ENCODE measurements at places on chromosomes 16 and 17.

GRCh38 chr16:80060470-80060869 lies 459.9 kb upstream of the MAF start:
- DNase-seq: no peak

DNA sequence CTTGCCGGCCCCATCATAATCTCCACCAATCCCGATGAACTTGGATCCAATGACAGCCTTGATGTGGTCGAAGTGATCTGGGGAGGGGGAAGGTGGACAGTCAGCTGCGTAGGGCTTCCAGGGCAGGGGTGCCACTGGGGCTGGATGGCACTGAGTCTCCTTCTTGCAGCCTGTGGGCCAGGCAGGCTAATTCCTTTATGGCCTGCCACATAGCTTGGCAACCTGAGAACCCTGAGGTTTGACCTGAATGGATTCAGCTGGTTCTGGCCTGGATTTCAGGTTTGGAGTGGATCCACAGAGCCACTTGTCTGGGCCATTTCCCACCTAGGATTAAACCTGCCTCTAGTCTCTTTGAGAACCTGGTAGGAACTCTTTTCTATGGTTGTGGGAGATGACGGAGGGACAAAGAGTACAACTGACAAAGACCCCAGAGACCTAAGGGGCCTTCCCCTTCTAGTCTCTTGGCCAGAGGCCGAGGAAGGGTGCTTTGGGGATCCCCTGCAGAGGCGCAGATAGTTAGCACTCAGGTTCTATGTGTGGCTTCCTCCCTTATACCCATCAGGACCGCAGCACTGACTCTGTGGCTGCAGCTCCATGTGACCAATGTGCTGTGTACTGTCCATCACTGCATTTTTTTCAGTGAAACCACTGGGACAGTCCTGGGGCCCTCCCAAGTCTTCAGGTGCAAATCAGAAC lies 9.2 kb upstream of the DPEP3 start:
- no peak for DNase-seq

DNA sequence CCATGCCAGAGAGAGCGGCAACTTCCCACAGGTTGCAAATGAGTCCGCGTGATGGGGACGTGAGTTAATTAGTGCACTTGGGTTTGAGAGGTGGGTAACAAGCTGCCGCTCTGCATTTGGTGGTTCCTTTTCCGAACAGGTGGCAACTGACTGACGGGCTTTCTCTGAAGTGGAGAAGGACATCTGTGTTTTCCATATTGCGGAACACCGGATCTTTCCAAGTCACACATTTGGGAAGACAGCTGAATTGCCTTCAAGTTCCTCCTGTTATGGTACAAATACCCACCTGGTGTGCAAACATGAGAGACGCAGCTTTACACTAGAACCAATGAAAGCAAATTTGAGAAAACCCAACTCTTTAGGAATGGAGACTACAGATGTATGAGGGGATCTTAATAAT lies 451.3 kb upstream of the ZFHX3 start:
- no peak for DNase-seq

DNA sequence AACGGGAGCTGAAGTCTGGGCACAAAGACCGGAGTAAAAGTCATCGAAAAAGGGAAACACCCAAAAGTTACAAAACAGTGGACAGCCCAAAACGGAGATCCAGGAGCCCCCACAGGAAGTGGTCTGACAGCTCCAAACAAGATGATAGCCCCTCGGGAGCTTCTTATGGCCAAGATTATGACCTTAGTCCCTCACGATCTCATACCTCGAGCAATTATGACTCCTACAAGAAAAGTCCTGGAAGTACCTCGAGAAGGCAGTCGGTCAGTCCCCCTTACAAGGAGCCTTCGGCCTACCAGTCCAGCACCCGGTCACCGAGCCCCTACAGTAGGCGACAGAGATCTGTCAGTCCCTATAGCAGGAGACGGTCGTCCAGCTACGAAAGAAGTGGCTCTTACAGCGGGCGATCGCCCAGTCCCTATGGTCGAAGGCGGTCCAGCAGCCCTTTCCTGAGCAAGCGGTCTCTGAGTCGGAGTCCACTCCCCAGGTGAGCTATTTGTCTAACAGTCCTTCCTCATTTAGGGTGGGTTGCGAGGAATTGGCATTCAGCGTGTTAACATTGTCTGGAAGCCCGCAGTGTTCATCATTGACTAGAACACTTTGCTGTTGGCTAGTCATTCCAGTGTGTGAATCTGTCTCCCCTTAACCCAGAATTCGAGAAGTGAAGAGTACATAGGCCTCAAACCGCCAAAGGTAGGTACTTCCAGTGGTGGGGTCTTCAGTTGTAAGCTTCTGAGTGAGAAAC lies 1.5 kb downstream of the CDK12 start:
- DNase-seq: peak; percentile 15

DNA sequence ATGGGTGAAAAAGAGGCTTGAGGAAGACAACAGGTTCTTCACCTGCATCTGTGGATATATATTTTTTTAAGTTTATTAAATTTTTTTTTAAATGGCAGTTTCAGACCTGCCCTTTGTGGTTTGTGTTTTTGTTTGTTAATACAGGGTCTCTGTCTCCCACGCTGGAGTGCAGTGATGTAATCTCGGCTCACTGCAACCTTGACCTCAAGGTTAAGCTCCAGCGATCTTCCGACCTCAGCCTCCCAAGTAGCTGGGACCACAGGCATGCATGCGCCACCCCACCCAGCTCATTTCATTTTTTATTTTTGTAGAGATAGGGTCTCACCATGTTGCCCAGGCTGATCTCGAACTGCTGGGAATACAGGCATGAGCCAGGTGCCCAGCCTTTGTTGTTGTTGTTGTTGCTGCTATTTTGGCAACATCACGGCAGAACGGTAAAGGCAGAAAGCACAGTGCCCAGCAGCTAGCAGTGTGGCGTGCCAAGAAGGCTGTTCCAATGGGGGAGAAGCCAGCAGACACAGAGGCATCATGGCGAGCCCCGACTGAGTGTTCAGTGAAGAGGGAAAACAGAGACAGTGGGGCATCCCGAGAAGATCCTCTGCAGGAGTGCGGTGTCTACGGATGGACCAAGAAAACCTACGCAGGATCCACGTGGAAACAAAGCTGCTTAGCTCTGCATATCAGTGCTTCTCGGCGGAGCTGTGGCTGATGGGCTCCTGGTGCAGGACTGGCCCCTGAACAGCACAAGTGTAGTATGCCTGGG lies 19.6 kb downstream of the TMC6 start:
- DNase-seq: no peak

All from Caco-2 (cell line).